ENCODE measurements at places on chromosomes 7 and 10. TPM values are rescaled to one million over a fixed set of nuclear protein-coding genes. Genes with fewer than 3 reads are reported as not detected.

DNA sequence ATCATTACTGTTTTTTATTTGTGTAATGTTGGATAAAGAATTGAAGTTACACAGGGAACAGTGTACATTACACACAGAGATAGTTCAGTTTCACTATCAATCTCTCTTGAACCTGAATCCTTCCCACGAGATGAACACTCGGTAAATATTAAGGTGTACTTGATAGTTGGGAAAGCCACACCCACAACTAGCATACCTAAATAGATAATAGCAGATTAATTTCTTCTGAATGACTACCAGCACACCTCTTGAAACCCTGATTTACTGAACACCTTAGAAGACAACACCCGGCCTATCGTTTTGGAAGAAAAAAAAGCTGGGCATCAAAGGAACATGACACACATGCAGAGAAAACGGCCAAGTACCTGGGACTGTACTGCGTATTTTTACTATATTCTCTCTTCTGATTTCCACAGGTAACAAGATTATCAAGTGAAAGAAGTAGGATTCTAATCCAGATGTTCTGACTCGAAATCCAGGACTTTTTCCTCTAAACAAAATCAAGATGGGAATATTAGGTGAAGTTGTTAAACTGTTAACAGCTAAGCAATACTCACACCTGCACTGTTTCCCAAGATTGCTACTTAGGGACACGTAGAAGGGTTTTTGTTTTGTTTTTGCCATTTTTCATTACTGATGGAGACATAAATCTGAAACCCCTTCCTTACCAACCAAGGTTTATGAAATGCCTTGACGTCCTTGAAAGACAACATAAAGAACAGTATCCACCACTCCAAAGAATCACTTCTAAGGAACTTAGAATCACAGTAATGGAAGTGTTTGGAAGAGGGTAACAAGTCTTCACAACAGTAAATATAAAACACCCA lies 1.0 kb downstream of the CCDC186 start:
- H3K4me1 ChIP-seq, result no peaks in the 10 kb centered on the region
- DNase-seq, result no peak
- peak overlapping the region; percentile 90 for H3K4me3 ChIP-seq

DNA sequence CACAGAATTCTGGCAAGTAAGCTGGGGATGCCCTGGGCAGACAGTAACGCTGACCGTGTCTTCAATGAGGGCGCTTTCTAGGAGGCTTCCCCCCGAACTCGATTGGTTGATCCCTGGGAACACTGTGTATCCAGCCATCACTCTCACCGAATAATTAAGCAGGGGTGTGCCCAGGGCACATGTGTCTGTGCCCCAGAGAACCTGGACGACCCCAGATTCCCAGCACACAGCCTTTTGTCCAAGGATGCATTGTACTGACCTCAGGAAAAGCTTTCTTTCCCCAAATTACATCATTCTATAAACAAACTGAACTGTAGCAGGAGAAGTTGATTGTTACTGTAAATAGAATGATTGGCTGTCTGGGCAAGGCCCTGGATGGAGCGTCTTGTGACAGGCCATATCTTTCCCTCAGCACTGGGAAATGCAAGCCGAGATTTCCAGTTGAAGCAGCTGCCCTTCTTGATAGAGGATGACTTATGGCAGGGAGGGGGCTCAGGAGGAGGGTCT lies 6.6 kb upstream of the DEPP1 start:
- DNase-seq, result peak; percentile 69
- peak overlapping the region; percentile 75 for H3K27ac ChIP-seq
- H3K27me3 ChIP-seq, result no peaks in the 10 kb centered on the region
- H3K4me1 ChIP-seq, result peaks cover 57% of the 10 kb centered on the region
- H3K4me3 ChIP-seq, result no peak overlapping the region

The WNT8B gene
- not detected for total RNA-seq

The PDE1C gene
- 61.5 TPM for total RNA-seq

- peak; percentile 93 for DNase-seq
- H3K36me3 ChIP-seq, result no peaks in the 10 kb centered on the region
- H3K4me3 ChIP-seq, result no peak overlapping the region
- H3K27ac ChIP-seq, result peak overlapping the region; percentile 57
- H3K27me3 ChIP-seq, result no peaks in the 10 kb centered on the region
These were observed 136.3 kb downstream of the KCNMA1 start for GRCh38 chr10:77501152-77501845.

All from IMR-90 (cell line).